SW480 (cell line): ENCODE measurements at places on chromosomes 6 and 20.

DNA sequence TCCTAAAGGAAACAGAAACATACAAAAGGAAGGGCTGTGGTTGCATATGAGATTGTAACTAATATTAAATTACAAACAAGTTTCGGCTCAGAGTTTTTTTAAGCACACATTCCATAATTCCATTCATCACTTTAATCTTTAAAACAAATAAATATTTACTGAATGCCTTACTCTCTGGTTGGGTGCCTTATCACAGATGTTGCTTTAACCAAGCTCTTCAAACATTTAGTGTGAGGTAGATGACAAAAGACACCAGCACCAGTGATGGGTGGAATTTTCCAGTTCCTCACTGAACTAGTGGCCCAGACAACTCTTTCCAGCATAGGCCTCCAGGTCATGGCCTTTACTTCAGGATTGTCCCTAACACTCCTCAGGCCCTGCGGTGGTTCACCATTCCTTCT lies 58.7 kb downstream of the ARHGAP18 start:
- no peak for DNase-seq

DNA sequence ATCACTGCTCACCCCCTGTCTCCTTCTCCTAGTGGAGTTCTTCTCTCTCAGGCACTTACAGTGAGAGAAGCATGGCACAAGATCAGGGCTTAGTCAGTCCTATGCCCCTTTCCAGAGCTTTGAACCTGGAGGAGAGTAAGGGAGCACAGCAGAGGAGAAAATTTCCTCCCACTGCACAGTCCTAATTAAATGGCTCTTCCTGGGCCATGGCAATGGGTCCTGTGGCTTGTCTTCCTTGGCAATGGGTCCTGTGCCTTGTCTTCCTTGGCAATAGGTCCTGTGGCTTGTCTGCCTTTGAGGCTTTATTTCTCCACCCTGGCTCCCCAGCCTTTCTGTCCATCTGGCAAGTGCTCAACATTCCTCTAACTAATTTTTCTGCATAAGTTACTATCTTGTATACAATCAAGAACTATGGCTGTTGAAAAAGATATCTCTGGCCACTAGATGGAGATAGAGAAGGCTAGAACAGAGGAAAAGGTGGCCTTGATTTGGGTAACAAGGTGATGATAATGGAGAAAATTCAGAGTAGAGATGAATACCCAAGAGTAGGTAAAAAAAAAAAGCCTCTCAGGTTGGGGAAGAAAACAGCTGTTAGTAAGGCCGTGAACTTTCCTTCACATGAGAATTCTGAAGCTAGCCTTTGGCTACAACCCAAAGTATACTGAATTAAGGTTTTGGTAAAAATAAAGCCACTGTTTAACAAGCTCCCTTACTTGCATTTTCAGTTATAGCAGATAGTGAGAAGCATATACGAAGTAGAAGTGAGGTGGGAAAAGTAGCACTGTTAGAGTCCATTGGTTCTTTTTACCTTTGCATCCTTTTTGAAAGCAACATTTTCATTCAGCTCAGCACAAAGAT lies 504.9 kb downstream of the DOK5 start:
- peak; percentile 39 for DNase-seq

GRCh38 chr20:46928580-46929132 lies 34.0 kb downstream of the EYA2 start:
- no peak for DNase-seq

DNA sequence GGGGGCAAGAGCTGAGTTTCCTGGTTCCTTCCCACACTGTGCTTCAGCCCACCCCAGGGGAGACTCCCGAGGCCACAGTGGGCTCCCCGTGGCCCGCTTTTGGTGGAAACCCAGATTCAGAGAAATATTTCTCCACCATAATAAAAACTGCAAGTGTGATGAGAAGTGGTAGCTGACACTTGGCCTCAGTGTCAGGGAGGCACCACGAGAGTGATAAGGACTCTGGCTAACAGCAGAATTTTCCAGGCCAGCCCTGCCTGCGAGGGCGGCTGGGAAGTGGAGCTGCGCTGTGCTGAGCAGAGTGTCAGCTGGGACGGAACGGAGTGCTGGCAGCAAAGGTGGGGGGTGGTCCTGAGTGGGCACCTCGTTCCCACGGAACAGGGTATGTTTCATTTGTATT lies 22.5 kb downstream of the SPATA2 start:
- DNase-seq: no peak

DNA sequence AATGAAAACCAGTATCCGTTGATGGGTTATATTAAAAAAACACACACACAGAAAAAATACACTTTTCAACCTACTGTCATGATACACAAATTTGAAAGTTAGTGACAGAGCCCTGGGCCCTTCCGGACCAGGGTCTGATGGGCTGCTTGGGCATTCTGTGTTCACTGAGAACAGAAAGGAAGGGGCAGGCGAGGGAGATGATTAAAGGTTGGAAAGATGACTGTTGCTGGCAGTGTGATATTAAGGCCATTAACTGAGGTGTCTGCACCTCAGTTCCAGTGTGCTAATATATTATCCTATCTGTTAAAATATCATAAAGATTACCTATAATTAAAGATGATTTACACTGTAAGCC lies 18.7 kb upstream of the QKI start:
- DNase-seq: no peak

DNA sequence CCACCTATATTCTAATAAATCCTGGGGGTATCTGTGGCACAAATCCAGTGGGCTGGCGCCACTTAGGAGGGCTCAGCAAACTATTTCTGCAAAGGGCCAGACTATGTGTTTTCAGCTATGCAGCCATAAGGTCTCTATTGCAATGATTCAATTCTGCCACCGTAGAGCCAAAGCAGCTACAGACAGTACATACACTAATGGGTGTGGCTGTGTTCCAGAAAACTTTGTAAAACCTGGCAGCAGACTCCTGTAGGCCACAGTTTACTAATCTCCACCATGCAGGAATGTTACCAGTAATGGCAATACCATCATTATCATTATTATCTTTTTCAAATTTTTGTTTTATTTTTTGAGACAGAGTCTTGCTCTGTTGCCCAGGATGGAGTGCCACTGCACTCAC lies 65.7 kb downstream of the SULF2 start:
- DNase-seq: no peak

DNA sequence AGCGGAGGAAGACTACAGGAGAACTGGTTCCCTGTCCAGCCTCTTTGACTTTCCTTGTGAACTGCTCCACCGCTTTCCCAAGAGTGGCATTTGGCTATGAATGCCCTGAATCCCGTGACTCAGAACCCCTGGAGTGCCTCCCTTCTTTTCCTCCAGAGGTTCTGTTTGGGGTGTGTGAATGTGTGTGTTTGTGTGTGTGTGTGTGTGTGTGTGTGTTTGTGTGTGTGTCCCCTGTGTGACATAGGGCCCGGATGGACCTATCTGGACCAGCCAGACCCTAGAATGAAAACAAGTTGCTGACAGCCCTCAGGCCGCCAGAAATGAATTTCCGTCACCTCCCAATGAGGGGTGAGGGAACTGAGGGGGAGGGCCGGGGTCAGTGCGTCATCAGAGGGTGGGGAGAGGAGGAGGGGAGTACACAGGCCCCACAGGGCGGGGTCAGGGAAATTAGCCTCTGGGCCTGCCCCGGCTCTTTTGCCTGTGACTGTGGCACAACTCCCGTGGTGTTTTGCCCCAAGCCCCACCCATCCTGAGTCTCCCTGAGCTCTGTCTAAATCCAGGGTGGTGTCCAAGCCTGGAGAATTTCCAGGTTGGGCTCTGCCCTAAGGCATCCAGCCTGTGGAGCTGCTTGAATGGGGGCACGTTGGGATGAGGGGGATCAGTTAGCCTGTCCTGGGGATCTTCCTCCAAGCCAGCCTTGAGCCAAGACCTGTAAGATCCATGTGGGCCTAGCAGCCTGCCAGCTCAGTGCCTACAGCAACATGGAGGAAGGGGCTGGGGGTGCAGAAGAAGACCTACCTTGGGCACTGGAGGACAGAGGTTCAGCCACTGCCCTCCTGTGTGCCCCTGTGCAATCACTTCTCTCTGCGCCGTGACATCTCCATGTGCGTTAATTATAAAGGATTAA lies 15.2 kb upstream of the MRPS18A start:
- peak; percentile 90 for DNase-seq
